ENCODE measurements at places on chromosomes 16 and 17. TPM values are rescaled to one million over a fixed set of nuclear protein-coding genes. Genes with fewer than 3 reads are reported as not detected.

DNA sequence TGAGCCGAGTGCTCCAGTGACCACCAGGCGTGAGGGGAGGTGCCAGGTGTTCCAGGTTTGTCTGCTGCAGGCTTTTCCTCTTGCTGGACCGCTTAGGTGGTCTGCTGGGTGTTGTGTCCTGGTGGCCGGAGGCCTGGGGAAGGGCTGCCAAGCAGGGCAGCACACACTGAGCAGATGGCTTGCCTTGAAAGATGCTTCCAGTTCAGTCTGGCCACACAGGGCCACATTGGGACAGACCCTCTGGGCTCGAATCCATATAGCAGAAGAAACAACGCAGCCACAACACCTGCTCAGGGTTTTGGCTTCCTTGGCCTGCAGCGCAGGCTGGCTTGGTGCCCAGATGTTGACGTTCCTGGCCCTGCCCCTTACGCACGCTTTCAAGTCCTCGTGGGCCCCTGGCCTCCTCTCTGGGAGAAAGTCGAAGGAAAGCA, 24.8 kb downstream of the GINS2 start:
- DNase-seq = no peak

GRCh38 chr16:2843526-2843925, 13.4 kb downstream of the ZG16B start:
- DNase-seq = no peak

DNA sequence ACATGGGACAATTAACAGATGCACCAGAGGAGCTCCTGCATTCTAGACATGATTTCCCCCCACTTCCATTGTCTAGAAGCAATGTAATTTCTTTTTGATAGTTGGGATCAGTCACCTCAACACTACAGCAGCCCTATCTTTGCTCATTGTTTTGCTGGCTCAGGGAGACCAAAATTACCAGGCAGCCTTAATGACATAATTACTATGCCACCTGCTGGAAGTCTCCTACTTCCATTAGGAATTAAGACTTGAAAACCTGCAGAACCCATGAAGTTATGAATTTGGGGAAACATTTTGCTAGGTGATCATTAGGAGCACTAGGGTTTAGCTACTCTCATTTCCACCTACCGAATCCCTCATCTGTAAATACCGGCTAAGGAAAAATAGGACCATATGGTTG, 312.0 kb upstream of the CA10 start:
- DNase-seq = no peak

GRCh38 chr16:87942680-87943079, 6.4 kb upstream of the CA5A start:
- no peak for DNase-seq

Gene ABCA6
- 45.1 TPM for total RNA-seq

- DNase-seq = no peak
Observed at GRCh38 chr17:77829843-77830799, 128.4 kb upstream of the TNRC6C start.

- DNase-seq = no peak
Observed at GRCh38 chr16:63717806-63718205, 1404.1 kb downstream of the CDH11 start.

- DNase-seq = no peak
Observed at GRCh38 chr16:52613508-52613907, 66.6 kb upstream of the TOX3 start.

Gene CMTM1
- total RNA-seq = 1.7 TPM

DNA sequence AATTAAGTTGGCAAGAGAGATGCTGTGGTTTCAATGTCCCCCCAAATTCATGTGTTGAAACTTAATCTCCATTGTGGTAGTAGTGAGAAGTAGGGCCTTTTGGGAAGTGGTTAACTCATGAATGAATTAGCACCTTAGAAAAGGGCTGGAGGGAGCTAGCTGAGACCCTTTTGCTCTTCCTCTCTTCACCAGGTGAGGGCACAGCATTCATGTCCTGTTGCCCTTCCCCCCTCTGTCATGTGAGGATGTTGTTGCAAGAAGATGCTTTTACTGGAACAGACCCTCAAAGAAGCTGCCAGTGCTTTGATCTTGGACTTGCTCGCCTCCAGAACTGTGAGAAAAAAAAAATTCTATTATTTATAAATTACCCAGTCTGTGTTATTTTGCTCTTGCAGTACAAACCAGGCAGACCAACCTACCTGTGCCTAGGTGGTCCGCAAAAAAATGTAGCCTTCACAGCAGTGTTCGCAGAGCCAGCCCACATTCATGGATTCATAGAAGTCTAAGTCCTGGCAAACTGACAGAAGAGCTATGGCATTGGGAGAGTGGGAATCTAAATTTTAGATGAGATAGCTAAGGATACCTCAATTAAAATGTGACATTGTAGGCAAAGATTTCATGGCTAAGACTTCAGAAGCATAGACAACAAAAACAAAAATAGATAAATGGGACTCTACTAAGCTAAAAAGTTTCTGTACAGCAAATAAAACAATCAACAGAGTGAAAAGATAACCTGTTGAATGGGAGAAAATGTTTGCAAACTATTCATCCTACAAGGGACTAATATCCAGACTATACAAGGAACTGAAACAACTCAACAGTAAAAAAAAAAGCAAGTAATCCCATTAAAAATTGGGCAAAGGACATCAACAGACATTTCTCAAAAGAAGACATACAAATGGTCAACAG, 32.0 kb upstream of the ABCA5 start:
- DNase-seq = no peak

Gene CLEC18B
- total RNA-seq = not detected

GRCh38 chr17:17088541-17089525, 46.6 kb downstream of the MPRIP start:
- no peak for DNase-seq

DNA sequence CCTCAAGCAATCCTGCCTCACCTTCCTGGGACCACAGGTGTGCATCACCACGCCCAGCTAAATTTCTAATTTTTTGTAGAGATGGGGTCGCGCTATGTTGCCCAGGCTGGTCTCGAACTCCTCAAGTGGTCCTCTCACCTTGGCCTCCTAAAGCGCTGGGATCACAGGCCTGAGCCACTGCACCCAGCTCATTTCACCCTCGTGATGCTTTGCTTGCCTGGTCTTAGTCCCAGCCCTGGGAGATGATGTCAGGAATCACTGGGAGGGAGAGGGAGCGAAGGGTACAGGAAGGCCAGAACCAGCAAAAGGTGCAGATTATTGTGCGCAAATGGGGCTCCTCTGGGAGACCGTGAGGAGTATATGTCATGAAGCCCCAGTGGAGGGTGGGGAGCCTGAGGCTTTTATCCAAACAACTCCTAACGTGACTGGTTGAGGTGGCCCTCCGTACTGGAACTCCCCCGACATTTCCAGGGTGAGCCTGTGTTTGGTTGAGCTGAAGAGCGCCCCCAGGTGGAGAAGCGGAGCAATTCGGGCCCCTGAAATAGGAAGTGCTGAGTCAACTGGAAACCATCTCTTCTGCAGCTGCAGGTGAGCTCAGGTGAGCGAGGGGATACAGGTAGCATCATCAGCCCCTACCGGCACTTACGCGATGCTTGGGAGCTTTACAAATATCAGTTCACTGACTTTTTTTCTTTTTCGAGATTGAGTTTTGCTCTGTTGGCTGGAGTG, 41.2 kb upstream of the HAPSTR1 start:
- no peak for DNase-seq

DNA sequence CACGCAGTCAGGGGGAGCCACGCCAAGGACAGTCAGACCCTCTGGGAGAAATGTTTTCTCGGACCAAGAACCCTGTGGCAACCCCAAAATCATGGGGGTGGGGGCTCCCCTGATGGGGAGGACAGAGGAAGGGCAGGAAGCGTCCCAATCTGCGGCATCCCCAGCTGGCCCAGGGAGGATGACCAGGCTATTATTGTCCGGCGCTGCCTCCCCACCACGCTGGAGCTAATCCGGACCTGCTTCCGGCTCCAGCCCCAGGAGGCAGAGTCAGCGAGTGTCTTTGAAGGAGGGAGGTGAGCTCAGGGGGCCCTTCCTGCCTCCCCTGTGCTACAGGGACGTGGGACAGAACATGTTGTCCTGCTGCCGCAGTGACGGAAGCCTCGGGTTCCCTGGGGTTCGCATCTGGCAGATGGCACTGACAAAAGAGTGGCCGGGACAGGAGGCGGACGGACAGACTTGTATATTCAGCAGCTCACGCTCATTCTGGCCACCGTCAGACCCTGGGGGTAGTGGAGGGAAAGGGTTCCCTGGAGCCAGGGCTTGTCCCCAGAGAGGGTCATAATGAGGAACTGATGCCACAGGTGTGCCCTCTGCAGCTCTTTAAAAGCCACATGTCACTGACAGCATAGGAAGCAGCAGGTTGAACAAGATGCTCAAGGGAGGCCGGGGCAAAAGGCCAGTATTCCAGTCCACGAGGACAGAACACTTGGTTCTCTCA, 54.3 kb upstream of the CDC42EP4 start:
- DNase-seq = no peak

Gene COG1
- total RNA-seq = 19.2 TPM

DNA sequence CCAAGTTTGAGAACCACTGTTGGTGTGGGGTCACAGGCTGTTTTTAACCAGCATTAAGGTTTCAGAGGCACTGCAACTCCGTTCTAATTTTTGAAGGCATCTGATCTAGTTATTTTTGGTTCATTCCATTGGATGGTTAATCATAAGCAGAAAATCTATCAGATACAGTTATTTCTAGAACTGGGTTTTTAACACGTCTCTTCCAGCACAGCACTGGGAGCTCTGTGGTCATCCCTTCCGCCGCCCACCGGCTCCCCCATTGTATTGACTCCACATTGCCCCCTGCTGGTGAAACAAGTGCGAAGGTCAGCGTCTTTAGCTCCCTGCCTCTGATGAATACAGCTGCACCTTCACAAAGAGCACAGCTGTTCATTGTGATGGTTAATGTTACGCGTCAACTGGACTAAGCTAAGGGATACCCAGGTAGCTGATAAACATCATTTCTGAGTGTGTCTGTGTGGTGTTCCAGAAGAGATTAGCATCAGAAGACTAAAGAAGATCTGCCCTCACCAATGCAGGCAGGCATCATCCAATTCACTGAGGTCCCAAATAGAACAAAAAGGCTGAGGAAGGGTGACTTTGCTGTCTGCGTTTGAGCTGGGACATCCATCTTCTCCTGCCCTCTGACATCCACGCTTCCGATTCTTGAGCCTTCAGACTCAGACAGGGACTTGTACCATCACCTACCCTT, 8.5 kb downstream of the CCL18 start:
- DNase-seq = no peak

DNA sequence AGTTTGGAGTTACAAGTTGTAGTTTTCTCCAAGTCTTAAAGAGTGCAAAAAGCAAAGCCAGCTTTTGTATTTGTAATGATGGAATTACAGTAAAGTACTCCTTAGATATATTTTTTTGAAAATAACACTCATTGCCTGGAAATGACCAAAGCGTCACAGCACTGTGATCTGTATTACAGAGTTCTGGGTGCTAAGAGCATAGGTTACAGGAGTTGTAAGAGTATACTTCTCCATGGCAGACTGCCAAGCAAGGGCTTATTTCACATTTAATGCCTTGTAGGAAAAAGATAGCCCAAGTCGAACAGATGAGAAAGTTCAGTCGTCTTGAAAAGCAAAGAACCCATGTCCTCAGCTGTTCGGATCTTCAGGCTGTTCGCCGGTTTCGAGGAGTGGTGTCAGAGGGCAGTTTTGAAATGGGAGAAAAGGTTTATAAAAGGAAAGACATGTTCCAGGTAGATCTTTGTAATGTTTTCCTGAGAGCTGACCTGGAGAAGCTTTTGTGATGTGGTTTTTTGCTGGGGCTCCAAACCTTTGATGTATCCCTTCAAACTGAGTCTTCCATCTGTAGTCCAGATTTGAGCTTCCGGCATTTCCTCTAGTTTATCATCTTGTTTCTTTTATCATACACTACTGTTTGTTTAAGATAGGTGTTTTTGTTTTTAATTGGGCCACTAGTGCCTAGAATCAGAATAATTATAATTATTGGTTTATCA, 41.3 kb downstream of the ERCC4 start:
- no peak for DNase-seq

DNA sequence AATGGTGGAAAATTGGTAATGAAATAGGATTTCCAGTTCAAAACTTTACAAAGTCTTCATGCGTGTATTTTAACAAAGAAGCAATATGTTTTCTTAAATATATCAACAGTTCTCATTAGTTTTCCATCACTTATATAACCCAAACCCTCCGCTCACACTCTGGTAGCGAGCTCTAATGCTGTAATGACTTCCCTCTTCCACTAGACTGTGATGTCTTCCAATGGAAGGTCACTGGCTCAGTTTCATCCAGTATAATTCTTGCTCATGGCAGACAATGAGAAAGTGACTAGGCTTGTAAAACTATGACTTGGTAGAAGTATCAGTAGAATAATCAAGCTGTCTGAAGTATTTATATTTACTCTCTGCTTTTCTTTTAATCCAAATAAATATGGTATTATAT, 32.8 kb downstream of the NETO2 start:
- no peak for DNase-seq

Gene AIPL1
- not detected for total RNA-seq

- DNase-seq = no peak
Observed at GRCh38 chr16:4096509-4096908, 19.7 kb downstream of the ADCY9 start.

GRCh38 chr17:1999557-2000251, 25.4 kb downstream of the RTN4RL1 start:
- DNase-seq = no peak

Gene APOBR
- 1.8 TPM for total RNA-seq

DNA sequence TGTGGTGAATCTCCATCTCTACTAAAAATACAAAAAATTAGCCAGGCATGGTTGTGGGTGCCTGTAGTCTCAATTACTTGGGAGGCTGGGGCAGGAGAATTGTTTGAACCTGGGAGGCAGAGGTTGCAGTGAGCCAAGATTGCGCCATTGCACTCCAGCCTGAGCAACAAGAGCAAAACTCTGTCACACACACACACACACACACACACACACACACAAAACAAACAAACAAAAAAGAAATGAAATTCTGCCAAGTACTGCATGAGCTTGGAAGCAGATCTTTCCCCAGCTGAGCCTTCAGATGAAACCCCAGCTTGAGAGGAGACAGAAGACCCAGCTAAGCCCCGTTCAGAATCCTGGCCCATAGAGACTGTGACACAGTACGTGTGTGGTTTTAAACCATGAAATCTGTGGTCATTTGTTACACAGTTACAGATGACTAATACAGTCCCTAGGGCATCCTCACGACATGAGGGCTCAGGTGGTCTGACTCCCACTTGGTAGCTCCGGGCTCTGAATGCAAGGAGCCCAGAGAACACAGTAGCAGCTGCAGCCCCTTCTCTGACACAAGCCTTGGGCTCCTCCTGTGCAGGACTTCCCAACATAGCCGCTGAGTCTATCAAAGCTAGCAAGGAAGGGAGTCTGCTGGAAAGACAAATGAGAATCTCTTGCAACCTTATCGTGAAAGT, 132.8 kb downstream of the SEC14L1 start:
- DNase-seq = no peak

DNA sequence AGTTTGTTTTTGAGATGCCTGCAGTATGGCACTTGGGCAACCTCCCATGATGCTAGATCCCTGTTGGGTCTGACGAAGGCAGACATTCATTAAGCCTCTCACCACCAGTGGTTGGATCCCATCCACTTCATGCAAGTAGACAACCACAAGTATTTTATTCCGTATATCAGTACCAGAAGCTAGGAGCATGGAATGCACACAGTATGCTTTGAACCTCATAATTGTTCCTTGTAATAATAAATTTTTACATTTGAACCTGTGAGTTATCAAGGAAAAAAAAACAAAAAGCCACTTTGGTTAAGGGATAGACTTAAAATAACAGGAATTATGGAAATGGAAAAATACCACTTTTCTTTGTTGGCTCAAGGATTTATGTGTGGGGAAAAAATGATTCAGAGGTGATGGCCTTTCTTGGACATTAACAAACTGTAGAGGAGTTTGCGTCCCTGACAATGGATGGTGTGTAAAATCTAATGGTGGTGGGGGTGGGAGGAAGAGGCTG, 107.1 kb upstream of the KCNJ16 start:
- DNase-seq = no peak

Gene OR4D2
- total RNA-seq = not detected

All from esophagus muscularis mucosa (tissue), 4 donors.